Dermis lymphatic vessel endothelial cell (primary cell): ENCODE measurements at places on chromosomes 11 and 22. TPM values are rescaled to one million over a fixed set of nuclear protein-coding genes. Genes with fewer than 3 reads are reported as not detected.

The TUB gene
- total RNA-seq = 0.11 and 0.77 TPM in 2 replicates

The ZFTA gene
- 7.9 and 13.8 TPM in 2 replicates for total RNA-seq

The GNG3 gene
- total RNA-seq = not detected in 2 replicates

The SYNGR1 gene
- total RNA-seq = 0.43 and 0.95 TPM in 2 replicates

The OR5P2 gene
- not detected in 2 replicates for total RNA-seq

The RASD2 gene
- not detected in 2 replicates for total RNA-seq

The NRIP3 gene
- 0.34 and 0.54 TPM in 2 replicates for total RNA-seq

The SSTR3 gene
- total RNA-seq = not detected in 2 replicates

The UBQLNL gene
- not detected in 2 replicates for total RNA-seq

The ARFGAP2 gene
- 87.1 and 91.3 TPM in 2 replicates for total RNA-seq

The KIAA0930 gene
- 36.6 and 47.8 TPM in 2 replicates for total RNA-seq

The ANO5 gene
- total RNA-seq = under 0.01 and 0.09 TPM in 2 replicates

The CTNND1 gene
- 227 and 279 TPM in 2 replicates for total RNA-seq

The UCP2 gene
- total RNA-seq = 1.3 and 2.1 TPM in 2 replicates

The MFRP gene
- under 0.01 TPM in 1 of 2 replicates, not detected in the other for total RNA-seq

The SCO2 gene
- 2.0 and 2.2 TPM in 2 replicates for total RNA-seq

The AQP11 gene
- 0.11 and 0.17 TPM in 2 replicates for total RNA-seq

The ADAMTS8 gene
- total RNA-seq = not detected in 2 replicates
